NCI-H2227 treated with DMSO at 0.1 percent for 48 hours (cell line): ENCODE measurements at places on chromosomes 5 and 9.

GRCh38 chr5:154158379-154158737, 32.2 kb upstream of the GALNT10 start:
- DNase-seq = no peak

GRCh38 chr9:17204611-17205152, 69.8 kb downstream of the CNTLN start:
- DNase-seq = no peak

GRCh38 chr9:4303006-4303405, 3.1 kb upstream of the GLIS3 start:
- DNase-seq = no peak

DNA sequence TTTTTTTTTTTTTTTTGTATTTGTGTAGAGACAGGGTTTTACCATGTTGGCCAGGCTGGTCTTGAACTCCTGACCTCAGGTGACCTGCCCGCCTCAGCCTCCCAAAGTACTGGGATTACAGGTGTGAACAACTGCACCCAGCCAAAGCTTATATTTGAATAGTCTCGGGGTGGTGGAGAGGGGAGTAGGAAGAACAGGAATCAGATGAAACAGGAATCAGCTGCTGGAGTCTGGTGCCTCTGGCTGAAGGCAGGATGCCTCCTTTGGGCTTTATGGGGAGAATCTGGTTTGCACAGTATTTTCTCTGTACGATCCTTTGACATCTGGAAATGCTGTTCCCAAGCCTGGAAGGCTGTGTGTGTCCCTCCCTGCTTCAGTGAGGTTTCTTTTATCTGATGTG, 10.9 kb downstream of the C5orf52 start:
- no peak for DNase-seq

DNA sequence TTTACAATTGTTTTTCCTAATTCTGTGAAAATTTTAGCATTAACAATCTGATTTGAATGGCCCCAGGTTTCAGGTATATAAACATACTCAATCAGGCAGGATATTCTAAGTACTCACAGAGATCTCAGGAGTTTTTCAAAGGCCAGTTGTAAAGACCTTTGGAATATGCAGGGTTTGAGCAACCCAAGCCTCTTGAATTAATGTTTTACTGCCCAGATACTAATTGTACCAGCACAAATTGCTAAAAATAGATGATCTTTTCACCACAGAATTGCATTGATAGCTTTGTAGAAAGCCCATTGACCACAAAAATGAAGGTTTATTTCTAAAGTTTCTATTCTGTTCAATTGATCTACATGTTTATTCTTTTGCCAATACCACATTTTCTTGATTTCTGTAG, 186.5 kb downstream of the OSTF1 start:
- DNase-seq = no peak

DNA sequence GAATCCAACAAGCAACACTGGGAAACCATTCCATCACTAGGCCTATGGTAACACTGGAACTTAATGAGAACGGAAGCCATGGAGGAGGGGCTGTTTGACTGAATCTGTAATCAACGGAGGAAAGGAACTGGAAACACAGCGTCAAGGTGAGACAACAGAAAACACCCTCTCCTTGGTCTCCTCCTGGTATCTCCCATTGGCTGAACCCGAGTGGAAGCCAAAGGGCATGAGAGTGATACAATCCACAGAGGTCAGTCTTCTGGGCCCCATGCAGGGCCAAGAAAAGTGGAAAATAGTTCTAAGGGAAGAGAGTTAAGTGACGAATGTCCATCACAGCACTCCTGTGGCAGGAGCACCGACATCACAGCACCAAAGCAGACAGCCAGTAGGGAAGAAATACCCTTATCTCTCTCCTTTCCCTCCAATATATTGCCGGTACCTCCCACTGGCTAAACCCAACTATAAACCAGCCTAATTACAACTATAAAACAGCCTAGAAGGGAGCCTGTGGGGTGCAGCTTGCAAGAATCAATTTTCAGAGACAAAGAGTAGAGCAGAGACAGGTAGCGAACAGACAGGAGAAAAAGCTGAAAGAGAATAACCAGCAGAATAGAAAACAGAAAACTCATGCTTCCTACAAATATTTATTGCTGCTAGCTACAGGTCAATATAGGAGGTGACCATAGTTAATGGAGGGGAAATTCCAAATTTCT, 107.4 kb upstream of the IFNE start:
- no peak for DNase-seq

- no peak for DNase-seq
These were observed 8.3 kb upstream of the MED7 start for GRCh38 chr5:157150995-157151394.

DNA sequence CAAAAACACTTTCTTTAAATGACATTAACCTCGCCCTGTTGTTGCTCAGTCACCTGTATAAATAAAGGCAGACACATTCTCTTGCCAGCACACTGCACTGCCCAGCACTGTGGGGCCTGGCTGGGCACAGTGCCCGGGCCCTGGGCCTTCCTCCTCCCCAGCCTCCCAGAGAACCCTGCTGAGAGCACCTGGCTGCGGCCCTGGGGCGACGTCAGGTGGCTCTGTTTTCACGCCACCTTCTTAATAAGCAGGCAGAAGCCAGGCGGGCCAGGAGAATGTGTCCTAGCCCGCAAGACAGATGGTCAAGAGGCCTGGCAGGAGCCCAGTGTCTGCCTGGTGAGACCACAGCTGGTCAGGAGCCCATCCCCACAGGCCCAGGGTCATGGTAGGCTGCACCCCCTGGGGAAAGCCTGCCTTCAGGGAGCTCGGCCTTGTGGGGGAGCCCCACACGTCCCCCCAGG, 8.2 kb upstream of the AGPAT2 start:
- no peak for DNase-seq

GRCh38 chr5:87354496-87354895, 58.2 kb downstream of the CCNH start:
- no peak for DNase-seq

- no peak for DNase-seq
These were observed 620.4 kb downstream of the SLCO4C1 start for GRCh38 chr5:101675510-101676219.

DNA sequence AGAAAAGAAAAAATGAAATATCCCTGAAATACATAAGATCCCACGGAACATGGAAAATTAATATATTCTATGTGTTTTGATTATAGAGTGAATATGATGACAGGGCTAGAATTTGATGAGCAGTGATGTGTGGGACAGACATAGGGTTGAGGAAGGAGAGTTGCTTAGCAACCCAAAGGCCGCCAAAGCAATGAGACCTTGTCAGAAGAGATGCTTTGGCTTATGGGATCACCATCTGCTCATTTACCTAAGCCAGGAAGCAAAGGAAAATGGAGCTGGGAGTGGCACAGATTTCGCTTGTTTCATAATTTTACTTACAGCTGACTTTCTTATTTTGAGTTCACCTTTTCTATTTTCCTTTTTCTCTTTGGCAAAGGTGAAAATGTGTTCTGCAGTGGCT, 20.9 kb upstream of the HAPLN1 start:
- no peak for DNase-seq

DNA sequence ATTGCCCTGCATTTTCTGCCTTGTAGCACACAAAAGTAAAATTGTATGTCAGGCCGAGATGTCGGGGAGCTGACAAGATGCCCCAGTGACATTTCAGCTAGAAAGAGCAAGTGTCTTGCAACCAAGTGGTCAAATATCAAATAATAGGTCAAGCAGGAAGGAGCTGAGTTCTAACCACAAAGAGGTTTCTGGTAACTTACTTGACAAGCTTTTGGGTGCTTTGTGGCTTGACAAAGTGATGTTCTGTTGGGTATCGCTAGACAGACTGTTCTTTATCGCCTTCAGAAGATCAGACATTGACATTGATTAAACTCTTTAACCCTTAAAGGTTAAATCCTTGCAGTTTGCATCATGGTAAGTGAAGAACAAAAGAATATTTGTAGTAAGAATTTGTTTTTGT, 419.9 kb downstream of the CCDC171 start:
- DNase-seq = no peak

- no peak for DNase-seq
These were observed 4.1 kb downstream of the EQTN start for GRCh38 chr9:27292659-27293405.

GRCh38 chr5:16855485-16855884, 80.6 kb downstream of the MYO10 start:
- DNase-seq = no peak
